ENCODE measurements at places on chromosomes 12 and 14. TPM values are rescaled to one million over a fixed set of nuclear protein-coding genes. Genes with fewer than 3 reads are reported as not detected.

- H3K4me1 ChIP-seq = peaks cover 9% of the 10 kb centered on the region
- no peaks in the 10 kb centered on the region for H3K27me3 ChIP-seq
- peak overlapping the region; percentile 87 for H3K27ac ChIP-seq
- H3K36me3 ChIP-seq = peaks cover 45% of the 10 kb centered on the region
Measured at GRCh38 chr14:103561381-103562178, 877 bp downstream of the BAG5 start.

DNA sequence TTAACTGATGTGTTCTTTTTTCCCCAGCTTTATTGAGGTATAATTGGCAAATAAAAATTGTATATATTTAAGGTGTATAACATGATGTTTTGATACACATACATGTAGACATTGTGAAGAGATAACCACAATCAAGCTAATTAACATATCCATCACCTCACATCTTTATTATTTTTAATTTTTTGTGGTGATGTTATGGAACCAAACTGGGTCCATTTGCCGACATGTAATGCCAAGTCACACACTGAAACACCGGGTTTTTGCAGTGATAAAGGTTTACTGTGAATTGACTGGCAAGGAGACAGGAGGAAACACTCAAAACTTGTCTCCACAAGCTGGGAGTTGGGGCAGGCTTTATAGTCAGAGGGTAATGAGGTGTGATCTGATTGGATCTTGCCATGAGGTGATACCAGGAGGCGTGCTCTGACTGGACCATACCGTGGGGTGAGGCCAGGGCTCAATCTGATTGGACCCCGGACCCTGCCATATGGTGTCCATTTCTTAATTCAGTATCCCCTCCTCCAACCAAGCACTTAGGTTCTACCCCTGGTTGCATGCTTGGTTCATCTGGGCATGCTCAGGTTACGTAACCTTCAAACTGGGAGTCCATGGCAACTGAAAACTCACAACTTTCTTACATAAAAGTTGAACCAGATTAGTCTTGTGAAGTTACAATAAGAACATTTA is 11.8 kb upstream of the WSCD2 start:
- no peaks in the 10 kb centered on the region for H3K36me3 ChIP-seq
- no peaks in the 10 kb centered on the region for H3K4me1 ChIP-seq
- H3K4me3 ChIP-seq = no peak overlapping the region
- peaks cover 9% of the 10 kb centered on the region for H3K27me3 ChIP-seq

MTERF2 gene
- 15.4 TPM for total RNA-seq

- peaks cover 16% of the 10 kb centered on the region for H3K4me1 ChIP-seq
- no peak overlapping the region for H3K27ac ChIP-seq
- no peak overlapping the region for H3K4me3 ChIP-seq
- no peaks in the 10 kb centered on the region for H3K36me3 ChIP-seq
- H3K27me3 ChIP-seq = peaks cover 46% of the 10 kb centered on the region
Measured at GRCh38 chr12:120642121-120642520, 1.7 kb downstream of the CABP1 start.

DNA sequence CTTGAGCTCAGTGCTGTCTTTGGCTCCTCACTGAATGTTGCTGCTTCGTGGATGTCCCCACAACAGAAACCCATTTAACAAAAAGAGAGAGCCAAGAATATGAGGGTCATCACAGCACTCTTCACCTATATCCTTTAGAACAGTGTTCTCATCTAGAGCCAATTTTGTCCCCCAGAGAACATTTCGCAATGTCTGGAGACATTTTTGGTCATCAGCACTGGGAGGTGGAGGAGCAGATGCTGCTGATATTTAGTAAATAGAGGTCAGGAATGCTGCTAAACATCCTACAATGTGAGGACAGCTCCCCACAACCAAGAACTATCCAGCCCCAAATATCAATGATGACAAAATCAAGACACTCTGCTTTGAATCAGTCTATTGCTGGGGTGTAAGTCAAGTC is 92.5 kb downstream of the BBS10 start:
- H3K27me3 ChIP-seq = no peaks in the 10 kb centered on the region
- no peak overlapping the region for H3K27ac ChIP-seq
- no peak overlapping the region for H3K4me3 ChIP-seq
- H3K4me1 ChIP-seq = peaks cover 24% of the 10 kb centered on the region
- DNase-seq = no peak
- H3K36me3 ChIP-seq = no peaks in the 10 kb centered on the region

GRCh38 chr12:118418385-118419057 is 42.2 kb downstream of the SUDS3 start:
- no peak overlapping the region for H3K27ac ChIP-seq
- H3K36me3 ChIP-seq = peaks cover 12% of the 10 kb centered on the region
- no peaks in the 10 kb centered on the region for H3K27me3 ChIP-seq
- no peak overlapping the region for H3K4me3 ChIP-seq
- no peaks in the 10 kb centered on the region for H3K4me1 ChIP-seq

RBP5 gene
- not detected for total RNA-seq

PRH2 gene
- not detected for total RNA-seq

DNA sequence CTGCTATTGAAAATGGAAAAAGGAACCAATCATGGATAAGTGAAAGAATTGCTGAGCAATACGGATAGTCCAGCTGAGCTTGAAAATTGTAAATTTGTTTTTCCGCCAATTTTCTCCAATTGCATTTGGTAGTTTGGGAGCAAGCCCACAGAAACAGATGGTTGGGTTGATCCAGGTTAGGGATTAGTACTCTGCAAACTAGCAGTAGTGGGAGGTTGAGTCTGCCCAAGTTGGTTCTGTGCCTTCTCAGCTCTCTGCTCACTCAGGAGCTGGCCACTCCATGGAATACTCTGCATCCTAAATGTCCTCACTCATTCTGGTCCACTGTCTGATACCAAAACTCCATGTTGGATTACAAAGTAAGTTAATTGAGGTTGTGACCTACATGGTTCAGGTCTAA is 361.1 kb upstream of the ATP2B1 start:
- H3K27me3 ChIP-seq = no peaks in the 10 kb centered on the region
- H3K36me3 ChIP-seq = no peaks in the 10 kb centered on the region
- no peak for DNase-seq
- H3K4me3 ChIP-seq = no peak overlapping the region
- H3K27ac ChIP-seq = no peak overlapping the region

ANG gene
- 2.7 TPM for total RNA-seq

HCFC2 gene
- total RNA-seq = 29.8 TPM

DNA sequence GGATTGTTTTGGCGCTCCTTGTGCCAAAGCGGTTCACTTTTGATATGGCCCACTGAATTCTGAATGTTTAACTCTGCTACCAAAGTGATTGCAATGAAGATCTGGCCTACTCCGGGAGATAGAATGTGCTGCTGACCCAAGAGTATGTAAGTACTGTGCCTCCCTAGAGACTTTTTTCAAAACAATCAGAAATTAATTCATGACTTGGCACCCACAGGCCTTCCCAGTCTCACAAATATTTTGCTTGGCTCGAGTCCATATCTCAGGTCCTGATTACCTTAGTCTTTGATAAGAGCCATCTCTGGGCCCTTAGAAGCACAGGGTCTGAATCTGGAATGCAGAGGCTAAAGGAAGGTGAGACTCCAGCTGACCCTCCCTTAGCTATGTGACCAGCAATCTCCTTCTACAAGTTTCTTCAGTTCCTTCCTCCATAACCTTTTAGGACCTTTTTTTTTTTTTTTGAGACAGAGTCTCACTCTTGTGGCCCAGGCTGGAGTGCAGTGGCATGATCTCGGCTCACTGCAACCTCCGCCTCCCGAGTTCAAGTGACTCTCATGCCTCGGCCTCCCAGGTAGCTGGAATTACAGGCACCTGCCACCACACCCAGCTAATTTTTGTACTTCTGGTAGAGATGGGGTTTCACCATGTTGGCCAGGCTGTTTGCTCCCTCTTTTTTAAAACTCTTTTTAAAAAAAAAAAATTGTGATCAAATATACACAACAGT is 49.5 kb upstream of the METAP2 start:
- no peaks in the 10 kb centered on the region for H3K36me3 ChIP-seq
- no peak overlapping the region for H3K27ac ChIP-seq
- H3K27me3 ChIP-seq = no peaks in the 10 kb centered on the region
- no peaks in the 10 kb centered on the region for H3K4me1 ChIP-seq
- H3K4me3 ChIP-seq = no peak overlapping the region

NDRG2 gene
- 0.08 TPM for total RNA-seq

- no peak overlapping the region for H3K4me3 ChIP-seq
- no peak for DNase-seq
- H3K4me1 ChIP-seq = peaks cover 43% of the 10 kb centered on the region
- H3K36me3 ChIP-seq = peaks cover 34% of the 10 kb centered on the region
Measured at GRCh38 chr12:124508381-124509079, 58.9 kb downstream of the NCOR2 start.
